GM04504 (cell line): ENCODE measurements at places on chromosomes 7 and 10.
A peak's percentile ranks its signal among the peaks of the same experiment; 100 is the strongest.

- DNase-seq: no peak
Measured at GRCh38 chr7:158757404-158757989, 52.9 kb upstream of the NCAPG2 start.

- no peak for DNase-seq
Measured at GRCh38 chr7:121394709-121395140, 1.4 kb downstream of the FAM3C start.

DNA sequence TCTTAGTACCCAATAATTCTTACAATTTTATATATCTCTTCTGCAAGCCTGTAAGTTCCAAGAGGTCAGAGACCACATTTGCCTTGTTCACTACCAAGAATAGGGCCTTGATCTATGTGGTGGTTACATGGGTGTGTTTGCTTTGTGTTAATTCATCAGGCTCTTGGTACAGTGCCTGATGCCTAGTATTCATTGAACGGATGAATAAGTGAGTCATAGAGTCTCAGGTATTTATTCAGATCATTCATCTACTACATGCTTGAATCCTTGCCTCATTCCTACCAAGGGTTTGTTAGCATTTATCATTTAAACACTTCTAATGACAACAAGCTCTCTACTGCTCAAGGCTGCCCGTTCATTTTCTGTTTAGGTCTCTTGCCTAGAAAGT, 11.3 kb upstream of the SGPL1 start:
- DNase-seq: no peak

GRCh38 chr7:15889507-15889906, 203.0 kb upstream of the MEOX2 start:
- DNase-seq: peak; percentile 1

DNA sequence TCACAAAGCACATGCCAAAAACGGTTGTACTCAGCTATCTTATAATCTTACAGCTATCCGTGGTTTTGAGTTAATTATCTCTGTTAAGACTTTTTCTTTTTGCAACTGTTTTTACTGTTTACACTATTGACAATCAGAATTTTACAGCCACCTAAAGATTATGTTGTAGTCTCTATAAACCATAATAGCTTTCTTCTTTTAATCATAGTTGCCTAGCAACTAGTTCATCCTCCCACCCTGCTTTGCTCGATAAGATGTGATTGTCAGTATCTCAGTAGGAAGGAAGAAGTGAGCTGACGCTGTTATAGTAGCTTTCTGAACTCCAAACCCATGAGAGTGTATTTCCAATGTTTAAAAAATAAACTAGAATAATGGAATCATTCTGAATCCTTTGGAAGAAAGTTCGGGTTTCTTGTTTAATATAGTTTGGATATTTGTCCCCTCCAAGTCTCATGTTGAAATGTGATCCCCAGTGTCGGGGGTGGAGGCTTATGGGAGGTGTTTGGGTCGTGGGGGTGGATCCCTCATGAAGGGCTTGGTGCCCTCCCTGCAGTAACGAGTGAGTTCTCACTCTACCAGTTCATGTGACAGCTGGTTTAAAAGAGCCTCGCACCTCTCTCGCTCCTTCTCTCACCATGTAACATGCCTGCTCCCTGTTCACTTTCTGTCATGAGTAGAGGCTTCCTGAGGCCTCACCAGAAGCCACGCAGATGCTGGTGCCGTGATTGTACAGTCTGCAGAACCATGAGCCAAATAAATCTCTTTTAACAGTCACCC, 68.1 kb downstream of the SVOPL start:
- no peak for DNase-seq

DNA sequence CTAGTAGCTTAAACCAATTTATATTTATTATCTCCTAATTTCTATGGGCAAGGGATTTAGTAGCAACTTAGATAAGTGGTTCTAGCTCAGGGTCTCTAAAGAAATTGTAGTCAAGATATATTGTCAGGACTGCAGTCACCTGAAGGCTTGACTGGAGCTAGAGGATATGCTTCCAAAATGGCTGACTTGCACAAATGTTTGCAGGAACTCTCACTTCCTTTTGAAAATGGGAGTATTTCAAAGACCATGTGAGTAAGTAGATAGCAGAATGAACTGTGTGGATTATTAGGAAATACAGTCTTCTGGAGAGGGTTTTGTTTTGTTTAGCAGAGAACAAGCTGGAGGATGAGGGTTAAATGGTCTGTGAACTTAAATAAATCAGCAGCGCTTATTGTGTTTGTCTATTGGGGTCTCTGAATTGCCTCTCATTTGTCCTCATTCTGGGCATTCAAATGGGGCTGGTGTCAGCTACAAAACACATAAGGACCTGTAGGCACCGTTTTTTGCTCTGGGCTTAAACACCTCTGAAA, 524.6 kb downstream of the LRMDA start:
- no peak for DNase-seq

DNA sequence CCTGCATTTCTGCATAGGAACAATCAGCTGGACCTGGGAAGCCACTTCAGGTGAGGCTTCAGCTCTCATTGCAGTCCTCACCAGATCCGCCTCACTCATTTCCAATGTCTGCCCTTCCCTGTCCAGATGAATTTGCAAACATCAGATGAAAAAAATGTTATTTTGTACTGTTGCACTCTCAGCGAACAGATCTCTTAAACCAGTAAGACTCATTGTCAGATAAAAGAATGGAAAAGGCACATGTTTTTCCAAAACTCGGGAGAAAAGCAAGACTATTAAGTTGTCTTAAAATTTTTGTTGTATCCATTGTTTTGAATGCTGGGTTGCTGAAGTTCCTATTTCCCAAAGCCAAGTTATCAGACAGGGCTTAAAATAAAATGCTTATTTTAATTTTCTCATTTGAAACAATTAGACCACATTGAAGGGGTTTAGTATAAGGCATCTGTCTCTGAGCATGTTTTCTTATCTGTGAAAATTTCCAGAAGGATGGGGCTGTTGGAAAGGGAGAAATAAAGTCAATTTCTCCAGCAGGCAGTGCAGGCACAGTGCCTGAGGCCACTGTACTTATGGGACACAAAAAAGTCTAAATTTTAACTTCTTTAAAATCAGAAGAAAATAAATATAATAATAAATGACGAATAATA, 396.8 kb downstream of the KCNMA1 start:
- no peak for DNase-seq

GRCh38 chr10:24930427-24930826, 22.0 kb downstream of the PRTFDC1 start:
- no peak for DNase-seq

DNA sequence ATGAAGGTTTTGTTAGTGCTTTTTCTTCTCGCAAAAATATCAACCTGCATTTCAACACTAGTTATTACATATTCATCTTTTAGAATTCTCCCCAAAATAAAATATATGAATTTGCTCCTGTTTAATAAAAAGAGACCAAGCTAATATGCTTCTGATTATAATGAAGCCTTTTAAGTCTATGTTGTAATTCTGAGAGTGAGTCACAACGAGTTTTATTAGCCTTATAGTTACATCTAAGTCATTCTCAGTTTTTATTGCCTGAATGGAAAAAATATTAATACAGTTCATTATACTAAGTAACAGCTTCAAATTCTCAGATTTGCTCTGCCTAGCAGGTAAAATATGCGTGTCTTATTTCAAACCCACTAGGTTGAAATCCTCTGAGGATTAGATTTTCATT, 152.4 kb upstream of the CELF2 start:
- DNase-seq: peak; percentile 10

DNA sequence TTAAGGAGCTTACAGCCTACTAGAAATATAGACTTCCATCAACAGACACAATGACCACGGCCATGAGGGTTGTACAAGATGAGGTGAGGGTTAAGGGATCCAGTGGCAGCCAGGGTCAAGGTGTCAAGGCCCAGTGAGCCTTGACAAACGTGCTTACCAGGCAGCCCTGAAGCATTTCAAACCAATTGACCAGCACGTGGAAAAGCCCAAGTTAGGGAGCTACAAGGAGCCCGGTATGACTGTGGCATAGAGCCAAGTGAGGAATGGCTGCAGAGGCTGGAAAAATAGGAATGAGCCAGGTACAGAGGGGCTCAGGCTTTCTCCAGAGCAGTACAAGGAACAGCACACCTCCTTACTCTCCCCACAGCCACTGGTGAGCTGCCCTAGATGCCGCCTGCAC, 12.7 kb downstream of the AFAP1L2 start:
- DNase-seq: no peak

DNA sequence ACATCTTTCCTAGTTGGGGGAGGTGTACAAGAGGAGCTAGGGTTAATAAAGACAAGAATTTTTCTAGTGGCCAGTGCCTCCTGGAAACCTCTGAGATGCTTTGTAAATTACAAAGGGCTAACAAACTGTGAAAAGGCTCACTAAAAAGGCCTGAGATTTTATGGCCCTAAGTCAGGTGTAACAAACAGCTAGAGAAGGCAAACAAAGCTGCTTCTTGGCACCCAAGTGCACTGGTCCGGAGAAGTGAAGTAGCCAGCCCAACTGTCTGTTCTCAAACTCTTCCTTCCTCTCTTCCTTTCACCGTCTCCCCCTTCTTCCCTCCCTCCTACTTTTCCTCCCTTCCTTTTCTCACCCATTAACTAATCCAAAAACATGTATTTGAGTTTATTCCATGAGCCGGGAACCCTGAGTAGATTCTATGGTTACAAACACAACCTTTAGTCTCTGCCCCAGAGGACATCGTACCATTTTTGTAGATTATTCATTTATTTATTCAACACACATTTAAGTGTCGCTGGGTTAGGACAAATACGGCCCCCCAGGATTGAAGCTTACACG, 143.4 kb upstream of the PCGF5 start:
- no peak for DNase-seq

DNA sequence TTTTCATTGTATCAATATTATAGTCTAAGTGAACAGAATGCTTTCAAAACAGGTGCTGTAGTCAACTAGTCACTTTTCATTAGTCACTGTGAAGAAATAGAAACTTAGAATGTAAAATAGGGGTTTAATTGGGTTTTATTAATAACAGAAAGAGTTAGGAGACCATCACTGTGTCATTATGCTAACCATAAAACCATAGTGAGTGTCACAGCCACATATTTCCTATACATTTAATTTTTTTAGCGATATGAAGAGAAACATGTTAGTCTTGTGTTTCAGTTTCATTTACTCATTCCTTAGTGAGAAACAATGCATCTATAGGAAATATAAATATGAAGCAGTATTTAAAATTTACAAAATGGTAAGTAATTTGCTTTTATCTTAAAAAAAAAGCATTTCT, 22.2 kb downstream of the SPAG6 start:
- no peak for DNase-seq

- no peak for DNase-seq
Measured at GRCh38 chr7:73893342-73894101, 32.6 kb downstream of the TMEM270 start.

DNA sequence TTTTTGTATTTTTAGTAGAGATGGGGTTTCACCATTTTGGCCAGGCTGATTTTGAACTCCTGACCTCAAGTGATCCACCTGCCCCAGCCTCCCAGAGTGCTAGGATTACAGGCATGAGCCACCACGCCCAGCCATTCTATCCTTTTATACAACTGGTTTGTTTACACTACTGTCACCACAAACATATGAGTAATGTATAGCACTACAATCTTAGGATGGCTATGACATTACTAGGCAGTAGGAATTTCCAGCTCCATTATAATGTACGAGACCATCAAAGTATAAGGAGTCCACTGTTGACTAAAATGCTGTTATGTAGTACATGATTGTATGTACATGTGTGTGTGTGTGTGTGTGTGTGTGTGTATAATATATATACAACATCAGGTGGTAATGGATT, 1126.1 kb upstream of the LRRN3 start:
- no peak for DNase-seq

GRCh38 chr7:15688279-15688626, 1.8 kb upstream of the MEOX2 start:
- DNase-seq: no peak

DNA sequence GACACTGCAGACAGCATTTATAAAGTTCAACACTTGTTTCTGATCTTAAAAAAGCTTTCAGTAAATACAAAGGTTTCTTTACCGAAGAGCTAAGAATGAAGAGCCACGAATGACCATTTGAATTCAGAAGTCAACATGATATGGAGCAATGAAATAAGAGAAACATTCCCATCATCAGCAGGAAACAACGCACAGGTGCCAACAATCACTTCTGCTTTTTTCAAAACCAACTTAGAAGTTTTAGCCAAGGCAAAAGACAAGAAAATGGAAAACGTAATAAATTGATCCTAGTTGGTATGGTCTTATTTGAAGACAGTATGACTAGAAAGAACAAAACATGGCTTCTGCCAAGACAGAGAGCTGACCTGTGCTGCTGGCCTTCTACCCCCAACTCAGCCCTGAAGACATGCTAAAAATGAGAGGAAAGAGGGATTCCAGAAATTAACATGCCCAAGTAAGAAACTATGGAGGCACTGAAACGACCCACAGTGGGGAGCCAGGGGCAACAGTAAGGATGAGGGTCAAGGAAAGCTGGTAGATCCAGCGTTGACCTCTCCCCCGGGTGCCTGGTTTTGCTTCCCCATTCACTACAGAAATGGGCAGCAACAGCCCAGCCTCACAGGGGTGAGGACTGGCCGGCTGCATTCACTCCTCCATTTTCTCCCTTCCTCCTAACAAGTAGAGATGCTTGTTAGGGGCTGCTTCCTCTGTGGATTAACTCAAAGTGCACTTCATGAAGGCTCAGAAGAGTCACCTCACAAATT, 30.1 kb downstream of the VPS41 start:
- no peak for DNase-seq

- peak; percentile 28 for DNase-seq
Measured at GRCh38 chr7:108181073-108181985, 51.2 kb upstream of the LAMB4 start.

- DNase-seq: no peak
Measured at GRCh38 chr10:6068422-6068821, 6.3 kb upstream of the IL2RA start.

GRCh38 chr10:73093922-73094850, 2.5 kb downstream of the P4HA1 start:
- no peak for DNase-seq

- DNase-seq: peak; percentile 22
Measured at GRCh38 chr10:59622320-59623132, 87.1 kb downstream of the SLC16A9 start.

DNA sequence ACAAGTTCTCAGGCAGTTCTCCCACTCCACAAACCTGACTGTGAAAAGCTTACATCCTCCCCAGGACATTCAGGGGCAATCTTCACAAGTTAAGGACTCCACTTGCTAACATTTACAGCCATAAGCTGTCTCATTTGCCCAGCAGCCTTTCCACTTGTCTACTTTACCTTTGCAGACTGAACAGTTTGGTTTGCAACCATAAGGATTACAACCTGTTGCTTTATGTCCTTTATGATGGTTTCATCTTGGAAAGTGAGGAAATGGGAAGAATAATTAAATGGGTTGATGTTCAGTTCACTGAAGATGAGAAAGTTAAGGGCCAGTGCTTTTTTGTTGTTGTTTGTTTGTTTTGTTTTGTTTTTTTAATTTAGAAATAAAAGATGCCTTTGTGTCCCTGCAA, 92.4 kb downstream of the FAM204A start:
- no peak for DNase-seq

GRCh38 chr7:94239661-94240234, 154.9 kb upstream of the COL1A2 start:
- DNase-seq: no peak
